ENCODE measurements at places on chromosomes 2 and 18. TPM values are rescaled to one million over a fixed set of nuclear protein-coding genes. Genes with fewer than 3 reads are reported as not detected.

Gene TUBA3E
- total RNA-seq = not detected

DNA sequence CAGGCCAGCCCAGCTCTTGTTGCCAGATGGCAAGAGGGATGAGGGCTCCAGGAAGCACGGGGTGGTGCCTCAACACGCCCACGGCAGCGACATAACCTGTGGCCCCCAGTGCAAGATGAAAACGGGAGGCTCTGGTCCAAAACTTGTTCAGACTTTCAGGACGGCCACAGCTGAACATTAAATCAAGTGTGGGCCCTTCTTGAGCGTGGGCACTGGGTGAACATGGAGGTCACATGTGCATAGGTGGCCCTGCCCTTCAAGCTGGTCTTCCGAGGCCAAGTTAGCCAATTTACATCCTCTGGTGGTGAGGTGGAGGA, 77.5 kb downstream of the NDUFA10 start:
- DNase-seq = peak; percentile 8

DNA sequence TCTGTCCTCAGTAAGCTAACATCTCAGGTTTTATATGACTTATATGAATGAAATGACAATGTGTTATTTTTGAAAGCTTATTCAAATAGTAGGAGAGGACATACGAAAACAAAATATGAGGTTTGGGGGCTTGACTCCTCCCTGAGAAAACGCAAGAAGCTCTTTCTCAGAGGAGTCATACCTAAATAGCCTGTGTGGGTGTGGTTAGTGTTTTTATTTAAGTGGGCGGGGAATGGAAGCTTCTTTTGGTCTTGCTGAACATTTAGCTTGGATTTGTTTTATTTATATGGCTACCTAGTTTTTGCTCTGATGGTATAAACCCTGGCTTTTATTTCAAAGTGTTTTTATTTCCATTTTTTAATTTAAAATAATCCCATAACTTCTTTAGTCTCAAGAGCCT, 72.1 kb upstream of the DSG1 start:
- no peak for DNase-seq

Gene ABCG5
- total RNA-seq = not detected

Gene GULP1
- total RNA-seq = 16.4 TPM

GRCh38 chr2:195318440-195319111, 338.4 kb upstream of the SLC39A10 start:
- no peak for DNase-seq

DNA sequence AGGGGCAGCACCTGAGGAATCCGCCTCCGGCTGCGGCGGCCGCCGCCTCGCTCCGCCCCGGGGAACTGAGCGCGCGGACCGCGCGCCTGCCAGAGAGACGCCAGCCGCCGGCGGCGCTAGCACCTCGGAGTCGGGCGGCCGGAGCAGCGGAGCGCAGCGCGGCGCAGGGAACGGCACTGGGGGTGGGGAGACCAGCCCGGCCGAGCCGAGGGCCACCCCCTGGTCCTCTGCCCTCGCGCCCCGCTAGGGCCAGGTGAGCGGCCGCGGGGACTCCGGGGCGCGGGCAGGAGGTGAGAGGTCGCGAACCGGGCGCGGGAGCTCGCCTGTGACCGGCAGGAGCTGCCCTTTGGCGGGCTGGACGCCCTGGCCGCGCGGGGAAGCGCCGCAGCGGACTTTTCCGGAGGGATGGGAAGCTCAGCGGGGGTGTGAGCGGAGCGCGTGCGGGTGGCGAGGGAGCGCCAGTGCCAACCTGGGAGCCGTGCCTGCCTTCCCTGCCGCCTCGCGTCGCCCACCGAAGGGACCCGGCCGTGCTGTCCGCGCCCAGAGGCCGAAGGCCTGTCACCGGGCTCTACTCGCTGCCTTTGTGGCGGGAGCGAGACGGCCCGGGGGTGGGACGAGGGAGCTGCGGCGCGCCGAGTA, at the start of gene GREB1L:
Gene GREB1L, plus strand, starts transcription at position 92 of the 639 bp plus-strand sequence. CDS start 141,287 bp downstream, outside the sequence.
- peak; percentile 17 for DNase-seq

Gene DQX1
- total RNA-seq = not detected
